ENCODE measurements at places on chromosomes 1 and 21.

DNA sequence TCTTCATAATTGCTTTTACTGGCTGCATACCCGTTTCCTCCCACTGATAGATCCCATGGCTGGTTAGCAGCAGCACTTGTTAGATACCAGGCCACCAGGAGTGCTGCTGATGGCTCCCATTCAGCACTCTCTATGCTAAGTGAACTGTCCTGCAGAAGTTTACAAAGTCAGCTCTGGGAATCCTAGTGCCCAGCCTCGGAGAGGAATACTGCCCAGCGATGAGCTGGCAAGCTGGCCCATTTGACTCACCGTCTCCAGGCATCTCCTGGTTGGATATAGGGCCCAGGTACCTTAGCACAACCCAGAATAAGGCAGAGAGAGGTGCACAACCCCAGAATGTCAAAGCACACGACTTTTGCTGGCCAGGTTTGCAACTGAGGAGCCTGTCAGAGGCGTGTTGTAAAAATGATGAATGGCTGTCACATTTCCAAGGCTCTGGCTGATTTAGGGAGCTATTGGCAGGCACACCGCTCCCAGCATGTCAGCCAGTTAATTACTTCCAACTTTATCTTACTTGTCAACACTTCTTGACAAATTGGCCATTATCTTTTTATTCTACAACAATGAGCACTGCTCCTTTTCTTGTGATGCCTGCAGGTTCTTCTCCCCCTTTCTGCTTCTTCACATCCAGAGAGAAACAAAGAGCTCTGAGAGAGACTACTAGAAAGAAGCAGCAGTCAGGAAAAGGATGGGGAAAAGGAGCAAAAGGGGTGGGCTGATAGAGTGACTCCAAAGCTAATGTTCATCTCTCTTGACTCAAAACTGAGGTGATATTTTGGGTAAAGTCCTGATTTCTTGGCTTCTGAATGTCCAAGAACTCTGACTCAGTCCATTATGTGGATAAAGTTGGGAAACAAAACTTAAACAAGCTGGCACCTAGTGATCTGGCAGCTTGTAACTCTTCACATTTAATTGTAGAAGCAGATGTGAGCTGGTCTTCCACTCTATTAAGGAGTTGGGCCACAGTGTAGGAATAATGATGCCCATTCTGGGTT, 10.8 kb upstream of the ANGPTL7 start:
- no peak for DNase-seq

DNA sequence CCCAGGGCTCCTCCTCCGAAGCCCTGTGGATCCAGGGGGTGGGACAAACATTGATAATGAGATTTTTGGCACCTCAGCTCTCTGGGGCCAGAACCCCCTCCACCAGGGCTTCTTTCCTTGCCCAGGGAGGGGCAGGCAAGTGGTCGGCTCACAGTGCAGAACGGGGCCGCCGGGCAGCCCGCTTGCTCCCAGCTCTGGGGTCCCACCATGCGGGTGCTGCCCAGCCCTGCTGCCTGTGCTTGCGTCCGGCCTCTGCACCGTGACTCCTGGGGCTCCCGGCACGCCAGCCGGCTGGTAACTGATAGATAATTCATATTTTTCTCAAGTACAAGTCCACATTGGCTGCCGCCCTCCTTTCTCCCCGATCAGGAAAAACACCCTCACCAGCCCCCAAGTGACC, 42.0 kb upstream of the CCDC27 start:
- no peak for DNase-seq

DNA sequence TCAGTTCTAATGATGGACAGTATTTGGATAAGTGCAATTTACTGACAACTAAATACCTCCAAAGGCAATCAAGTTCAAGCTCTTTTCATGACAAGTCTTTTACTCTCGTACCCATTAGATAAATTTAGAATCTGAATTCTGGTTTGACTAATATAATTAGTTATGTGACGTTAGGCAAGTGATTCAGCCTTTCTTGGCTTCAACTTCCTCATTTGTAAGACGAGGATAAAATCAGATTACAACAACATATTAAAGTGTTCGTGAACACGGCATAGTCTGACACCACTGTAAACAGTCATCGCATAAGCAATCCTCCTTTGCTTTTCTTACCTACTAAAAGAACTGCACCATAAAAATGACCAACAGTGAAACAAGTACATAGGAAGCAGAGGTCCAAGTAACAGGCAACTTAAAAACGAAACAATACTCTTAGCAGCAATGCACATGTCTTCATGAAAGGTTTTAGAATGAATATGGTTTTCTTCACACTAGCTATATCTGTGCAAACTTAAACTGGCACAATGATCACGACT, 25.7 kb downstream of the COA6 start:
- peak; percentile 72 for DNase-seq

GRCh38 chr1:21302747-21303715, 12.8 kb upstream of the ECE1 start:
- DNase-seq = no peak

DNA sequence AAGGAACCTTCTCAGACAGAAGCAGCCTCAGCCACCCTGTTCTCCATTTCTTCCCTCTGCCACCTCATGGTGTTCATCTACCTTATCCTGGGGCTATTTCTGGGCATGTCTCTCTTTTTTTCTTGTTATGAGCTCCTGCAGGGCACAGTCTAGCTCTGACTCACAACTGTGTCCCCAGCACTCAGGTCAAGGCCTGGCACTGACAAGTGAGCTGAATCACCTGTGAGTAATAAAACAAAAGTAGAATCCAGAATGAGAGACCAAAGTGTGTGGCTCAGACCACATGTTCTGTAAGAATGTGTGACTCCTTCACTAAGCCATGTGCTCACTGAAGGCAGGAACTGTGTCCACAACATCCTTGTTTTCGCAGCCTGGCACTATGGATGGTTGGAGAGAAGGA, 23.2 kb downstream of the C1orf94 start:
- no peak for DNase-seq

- peak; percentile 20 for DNase-seq
Measured at GRCh38 chr1:55640708-55641473, 425.7 kb upstream of the USP24 start.

DNA sequence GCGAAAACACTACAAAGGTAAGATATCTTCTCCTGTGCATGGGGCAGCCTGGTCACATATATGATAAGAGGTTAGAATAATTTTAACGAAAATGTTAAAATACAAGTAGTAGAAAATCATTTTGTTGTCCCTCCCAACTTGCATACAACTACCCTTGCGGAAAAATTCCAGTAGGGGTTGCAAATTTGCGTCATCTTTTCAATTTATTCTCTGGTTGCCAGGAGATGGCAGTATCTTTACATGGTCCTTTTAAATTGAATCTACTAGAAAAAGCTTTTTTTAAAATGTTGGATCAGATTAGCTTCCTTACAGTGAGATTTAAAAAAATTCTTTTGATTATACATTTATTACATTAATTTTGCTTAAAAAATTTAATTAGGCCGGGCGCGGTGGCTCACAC, 10.9 kb downstream of the S100PBP start:
- no peak for DNase-seq

- peak; percentile 9 for DNase-seq
Measured at GRCh38 chr1:215667761-215668160, 100.7 kb downstream of the KCTD3 start.
